ENCODE measurements at places on chromosomes 1 and 21. TPM values are rescaled to one million over a fixed set of nuclear protein-coding genes. Genes with fewer than 3 reads are reported as not detected.

Gene RAP1GAP
- 3.7 TPM for total RNA-seq

Gene HES4
- total RNA-seq = 27.5 TPM

Gene AADACL4
- total RNA-seq = not detected

Gene SEC16B
- not detected for total RNA-seq

Gene TMIGD3
- total RNA-seq = not detected

Gene CA6
- not detected for total RNA-seq

Gene CD164L2
- total RNA-seq = not detected

Gene RXRG
- total RNA-seq = not detected

Gene RIPPLY3
- not detected for total RNA-seq

Gene CCDC17
- 0.06 TPM for total RNA-seq

Gene S100B
- total RNA-seq = not detected

Gene SOX13
- not detected for total RNA-seq

Gene OLIG2
- not detected for total RNA-seq

Gene LCE2C
- total RNA-seq = not detected

- DNase-seq = no peak
These were observed 86.1 kb downstream of the RRAGC start for GRCh38 chr1:38773483-38773882.

- DNase-seq = no peak
These were observed 34.7 kb downstream of the PDE4B start for GRCh38 chr1:65827346-65827745.

GRCh38 chr1:214259353-214259977 is 21.5 kb upstream of the SMYD2 start:
- no peak for DNase-seq

DNA sequence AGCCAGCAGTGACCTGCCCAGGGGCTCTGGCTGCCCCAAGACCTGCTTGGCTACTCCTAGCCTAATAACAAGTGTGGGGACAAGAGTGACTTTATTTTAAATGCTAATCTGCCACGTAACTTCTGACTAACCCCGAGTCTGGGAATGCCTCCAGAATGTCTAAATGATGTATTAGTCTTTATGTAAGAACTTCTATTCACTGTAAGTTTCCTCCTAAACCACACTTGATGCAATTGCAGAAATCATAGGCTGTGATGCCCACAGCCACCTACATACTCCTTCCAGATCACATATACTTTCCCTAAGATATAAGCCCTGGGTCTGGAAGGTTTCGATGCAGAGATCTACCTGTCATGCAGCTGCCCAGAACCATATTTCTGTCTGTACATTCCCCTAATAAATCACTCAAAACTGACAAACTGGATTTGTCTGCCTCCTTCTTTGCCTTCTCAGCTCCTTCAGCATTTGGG is 5.9 kb upstream of the VPS45 start:
- DNase-seq = no peak

- DNase-seq = no peak
These were observed 89.8 kb downstream of the SLC16A1 start for GRCh38 chr1:112866151-112866550.

DNA sequence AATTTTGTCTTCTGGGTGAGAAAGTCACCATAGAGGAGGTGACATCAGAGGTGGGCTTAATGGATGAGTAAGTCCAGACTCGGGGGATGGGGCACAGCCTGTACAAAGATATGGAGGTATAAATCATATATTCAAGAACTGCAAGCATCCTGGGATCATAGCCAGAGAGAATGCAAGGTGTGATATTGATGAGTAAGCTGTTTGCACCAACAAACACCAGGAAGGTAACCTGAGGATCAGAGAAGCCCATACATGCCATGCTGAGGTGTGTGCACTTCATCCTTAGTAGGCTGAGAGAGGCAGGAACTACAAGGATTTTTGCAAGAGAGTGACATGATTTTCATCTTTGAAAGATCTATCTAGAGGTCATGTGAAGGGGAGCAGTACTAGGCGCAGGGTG is 306.4 kb downstream of the HHAT start:
- no peak for DNase-seq

- DNase-seq = no peak
These were observed 92.8 kb upstream of the CDC42BPA start for GRCh38 chr1:227411066-227411465.

- DNase-seq = no peak
These were observed 7.0 kb downstream of the GPR3 start for GRCh38 chr1:27399251-27400025.

DNA sequence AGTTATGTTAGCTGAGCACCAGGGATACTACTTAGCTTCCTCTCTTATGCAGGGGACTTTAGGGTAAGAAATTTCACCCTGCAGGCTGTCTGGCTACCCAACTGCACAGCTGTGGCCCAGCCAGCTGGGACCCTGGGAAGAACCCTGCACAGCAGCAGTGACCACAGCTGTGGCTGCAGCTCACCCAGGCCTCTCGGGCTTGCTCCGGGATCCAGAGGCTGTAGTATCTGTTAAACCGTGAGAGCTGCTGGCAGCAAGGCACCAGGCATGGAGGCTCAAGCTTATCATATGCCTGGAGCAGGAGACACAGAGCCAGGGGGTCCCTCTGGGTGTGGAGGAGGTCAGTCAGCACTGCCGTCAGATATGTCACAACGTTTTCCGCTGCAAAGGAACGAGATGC is 40.3 kb downstream of the URB1 start:
- no peak for DNase-seq

GRCh38 chr21:44654576-44655175 is at the start of gene KRTAP12-4:
KRTAP12-4 (minus strand) TSS chr21:44654659; CDS start chr21:44654614, 45 bp downstream.
- DNase-seq = no peak

DNA sequence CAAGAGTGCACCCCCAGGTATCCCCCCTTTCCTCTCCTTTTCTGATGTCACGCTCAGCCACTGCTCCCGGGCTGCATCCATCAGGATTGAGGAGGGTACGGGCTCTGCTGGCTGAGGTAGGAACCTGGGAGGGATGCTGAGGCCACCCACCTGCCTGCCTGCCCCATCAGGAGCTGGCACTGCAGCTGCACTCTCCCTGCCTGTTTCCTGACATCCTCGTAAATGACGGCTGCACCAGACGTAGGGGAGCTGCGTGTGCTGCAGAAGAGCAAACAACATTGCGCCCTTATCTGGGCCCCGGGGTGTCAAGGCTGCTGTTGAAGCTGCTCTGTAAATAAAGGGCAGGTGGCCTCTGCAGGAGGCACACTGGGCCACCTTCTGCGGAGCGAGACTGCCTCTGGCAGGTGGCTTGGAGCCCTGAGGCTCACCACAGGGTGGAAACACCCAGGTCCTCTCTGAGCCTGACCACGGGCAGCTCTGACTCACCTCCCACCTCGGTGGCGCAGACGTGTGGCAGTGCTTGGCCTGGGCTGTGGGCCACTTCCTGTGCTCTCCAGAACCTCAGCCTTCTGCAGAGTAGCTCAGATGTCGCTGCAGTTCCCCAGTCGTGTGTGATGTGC is 30.9 kb downstream of the SNAP47 start:
- DNase-seq = peak; percentile 35

DNA sequence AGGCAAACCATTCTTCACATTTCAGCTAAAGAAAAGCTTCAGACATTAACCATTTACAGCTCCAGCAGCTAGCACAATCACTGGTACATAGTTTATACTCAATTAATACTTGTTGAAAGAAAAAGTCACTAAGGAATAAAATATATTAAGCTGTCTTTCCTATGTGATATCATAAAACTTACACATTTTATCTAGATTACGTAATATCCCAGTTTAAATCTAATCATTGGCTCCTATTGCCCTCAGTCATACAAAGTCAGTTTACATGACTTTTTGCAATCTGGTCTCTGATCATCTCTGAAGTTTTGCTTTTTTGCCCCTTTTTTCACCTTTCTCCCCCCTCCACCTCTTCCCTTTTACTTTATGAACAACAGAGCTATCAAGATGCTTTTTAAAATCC is 8.5 kb upstream of the PRRC2C start:
- no peak for DNase-seq

DNA sequence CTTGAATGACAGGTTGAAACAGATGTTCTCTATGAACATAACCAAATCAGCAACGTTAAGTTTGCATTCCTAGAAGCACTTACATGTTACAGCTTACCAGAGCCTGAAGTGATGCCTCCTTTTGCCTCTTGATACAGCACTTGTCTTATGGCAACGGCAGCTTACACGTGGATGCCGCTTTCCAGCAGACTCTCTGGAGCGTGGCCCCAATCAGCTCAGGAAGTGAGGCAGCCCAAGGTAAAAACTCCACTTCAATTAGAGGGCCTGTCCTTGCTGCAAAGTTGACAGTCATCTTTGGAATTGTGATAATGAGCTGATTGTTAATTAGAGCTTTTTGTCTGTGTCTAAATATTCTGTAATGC is 345.1 kb downstream of the RYR2 start:
- DNase-seq = no peak

DNA sequence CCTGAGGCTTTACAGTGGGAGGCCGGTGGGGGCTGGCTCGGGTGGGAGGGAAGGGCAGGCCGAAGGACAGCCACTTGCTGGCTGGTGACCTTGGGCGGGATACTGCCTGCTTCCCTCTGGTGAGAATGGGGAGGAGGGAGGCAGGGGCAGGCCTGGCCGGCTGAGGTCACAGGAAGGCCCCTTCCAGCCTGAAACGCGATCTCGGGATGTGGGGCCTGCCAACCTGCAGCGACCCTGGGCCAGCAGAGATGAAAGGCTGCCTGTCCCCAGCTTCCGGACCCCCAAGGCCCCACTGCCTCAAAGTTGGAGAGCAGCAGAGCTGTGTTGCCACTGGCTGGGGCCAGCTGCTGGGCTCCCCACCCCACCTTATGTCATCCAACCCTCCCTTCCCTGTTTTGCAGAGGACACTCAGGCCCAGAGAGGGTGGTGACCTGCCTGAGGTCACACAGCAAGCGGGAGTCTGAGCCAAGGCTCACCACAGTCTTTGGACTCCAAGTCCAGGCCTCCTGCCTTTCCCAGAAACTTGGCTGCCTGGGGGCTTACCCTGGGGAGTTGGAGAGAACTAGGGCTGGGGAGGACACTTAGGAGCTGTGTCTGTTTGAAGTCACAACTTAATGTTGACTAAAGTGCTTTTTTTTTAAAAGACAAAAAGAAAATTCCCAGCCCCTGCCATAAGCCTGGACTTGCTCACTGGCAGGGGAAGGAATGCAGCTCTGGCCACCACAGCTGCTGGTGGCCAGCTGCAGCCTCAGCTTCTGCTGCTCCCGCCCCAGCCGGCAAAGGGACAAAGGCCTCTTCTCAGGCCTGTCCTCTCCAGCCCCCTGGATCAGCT is 14.8 kb upstream of the WASF2 start:
- DNase-seq = peak; percentile 41

DNA sequence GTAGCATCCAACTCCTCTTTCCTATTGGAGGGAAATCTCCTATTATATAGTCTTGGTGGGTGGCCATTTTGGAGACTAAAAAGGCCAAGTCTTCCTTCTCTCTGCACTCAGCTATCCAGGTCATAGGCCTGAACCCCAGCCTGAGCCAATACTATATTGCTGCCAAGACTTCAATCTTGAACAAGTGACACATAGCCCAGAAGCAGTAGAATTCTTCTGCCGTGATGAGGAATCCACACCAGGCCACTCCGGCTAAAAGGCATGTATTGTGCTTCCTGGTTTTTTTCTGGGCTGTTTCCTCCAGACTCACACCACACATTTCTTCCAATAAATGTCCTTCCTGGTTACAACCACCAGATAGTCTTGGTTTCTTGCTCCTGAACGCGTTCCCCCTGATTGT is 43.0 kb downstream of the ATF3 start:
- no peak for DNase-seq

DNA sequence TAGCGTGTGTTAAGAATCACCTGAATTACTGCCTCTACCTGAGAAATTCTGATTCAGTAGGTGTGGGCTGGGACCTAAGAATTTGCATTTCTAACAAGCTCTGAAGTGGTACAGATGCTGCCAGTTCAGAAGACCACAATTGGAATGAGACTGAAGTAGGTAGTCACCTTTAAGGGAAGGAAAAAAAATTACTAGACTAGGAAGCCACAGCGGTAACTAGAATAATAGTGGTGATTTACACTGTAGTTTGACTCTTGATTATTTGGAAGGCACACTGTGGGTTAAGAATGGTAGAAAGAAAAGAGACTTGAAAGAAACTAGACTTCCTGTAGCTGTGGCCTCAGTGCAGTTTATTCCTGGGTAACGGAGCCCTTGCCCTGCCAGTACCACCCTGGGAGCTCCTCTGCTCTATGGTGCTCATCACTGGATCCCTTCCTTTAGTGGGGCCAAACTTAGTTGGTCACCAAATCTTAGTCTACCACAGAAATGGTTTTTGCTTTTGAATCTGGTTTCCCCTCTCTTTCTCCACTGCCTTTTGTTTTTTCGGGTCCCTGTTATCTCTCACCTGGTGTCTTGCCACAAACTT is 43.6 kb downstream of the ARID1A start:
- no peak for DNase-seq

- DNase-seq = no peak
These were observed 145.6 kb downstream of the HMGB4 start for GRCh38 chr1:34009340-34009985.

DNA sequence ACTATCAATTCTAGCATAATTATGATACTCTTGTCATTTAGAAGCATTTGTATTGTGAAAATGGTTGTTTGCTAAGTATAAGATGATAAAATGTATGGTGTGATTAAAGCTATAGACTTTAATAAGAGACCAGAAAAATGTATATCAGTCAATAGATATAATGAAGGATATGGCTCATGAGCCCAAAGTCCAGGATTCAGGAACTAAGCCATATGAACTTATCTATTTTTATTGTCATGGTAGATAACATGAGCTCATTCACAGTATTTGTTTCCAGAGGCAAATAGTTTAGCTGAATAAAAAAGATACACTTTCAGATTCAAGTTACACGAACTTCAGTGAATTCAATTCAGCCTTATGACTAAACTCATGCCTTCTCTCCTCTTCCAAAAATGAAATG is 32.7 kb downstream of the PRDX6 start:
- no peak for DNase-seq

- peak; percentile 67 for DNase-seq
These were observed 11.9 kb downstream of the KCNJ10 start for GRCh38 chr1:160058087-160058486.

- no peak for DNase-seq
These were observed 2.9 kb upstream of the ZNF496 start for GRCh38 chr1:247334378-247335133.

- DNase-seq = peak; percentile 41
These were observed 668 bp downstream of the RNF11 start for GRCh38 chr1:51236531-51237350.

GRCh38 chr21:17742181-17742580 is 77.0 kb downstream of the C21orf91 start:
- no peak for DNase-seq

- no peak for DNase-seq
These were observed 14.1 kb upstream of the DEGS1 start for GRCh38 chr1:224168859-224169380.

GRCh38 chr1:45721207-45721606 is 29.2 kb downstream of the IPP start:
- no peak for DNase-seq

Measured in G401 (cell line).